Activated CD4-positive, alpha-beta T cell treated with anti-CD3 and anti-CD28 coated beads, Interleukin-2, amount 50 U/mL, for 16 hours (primary cell): ENCODE measurements at places on chromosomes 7 and 10.

- no peak for DNase-seq
Measured at GRCh38 chr7:22123139-22123538, 177.4 kb upstream of the CDCA7L start.

DNA sequence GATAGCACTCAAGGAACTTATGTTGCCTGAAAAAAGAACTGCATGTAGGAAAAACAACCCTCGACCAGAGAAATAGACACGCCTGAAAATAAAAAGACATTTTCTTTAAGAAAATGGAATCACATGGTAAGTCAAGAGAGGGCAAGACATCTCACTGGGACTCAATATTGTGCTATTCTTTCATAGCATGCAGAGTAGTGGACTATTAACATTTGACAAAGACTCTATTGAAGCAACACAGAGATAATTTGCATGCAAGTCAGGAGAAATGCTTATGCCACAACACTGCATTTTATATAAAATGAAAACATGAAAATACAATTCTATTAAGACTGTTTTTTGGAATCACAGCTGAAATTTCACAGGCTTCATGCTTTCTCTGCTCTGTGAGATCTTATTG is 77.9 kb upstream of the RHOBTB1 start:
- DNase-seq: no peak

GRCh38 chr7:66768865-66769832 is 28.6 kb downstream of the RABGEF1 start:
- no peak for DNase-seq

DNA sequence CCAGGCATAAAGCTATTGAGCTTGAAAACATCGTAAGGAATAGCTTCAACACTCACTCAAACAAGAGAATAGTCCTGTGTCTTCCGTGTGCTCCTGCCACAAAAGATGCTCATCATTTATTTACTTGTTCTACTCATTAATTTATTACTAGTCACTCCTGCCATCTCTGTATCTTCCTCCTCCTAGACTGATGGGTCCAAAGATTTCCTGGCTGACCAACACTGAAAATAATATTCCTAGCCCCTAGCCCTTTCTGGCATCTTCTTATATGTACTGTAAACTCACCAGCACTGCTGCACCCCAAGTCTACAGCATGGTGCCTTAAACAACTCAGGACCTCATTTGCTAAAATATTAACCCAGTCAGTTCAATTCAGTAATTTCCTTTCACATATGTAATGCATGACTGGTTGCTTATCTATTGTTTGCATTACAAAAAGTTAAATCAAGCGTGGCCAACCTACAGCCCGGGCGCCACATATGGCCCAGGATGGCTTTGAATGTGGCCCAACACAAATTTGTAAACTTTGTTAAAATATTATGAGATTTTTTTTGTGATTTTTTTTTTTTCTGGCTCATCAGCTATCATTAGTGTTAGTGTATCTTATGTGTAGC is 86.7 kb upstream of the GSDME start:
- DNase-seq: no peak

DNA sequence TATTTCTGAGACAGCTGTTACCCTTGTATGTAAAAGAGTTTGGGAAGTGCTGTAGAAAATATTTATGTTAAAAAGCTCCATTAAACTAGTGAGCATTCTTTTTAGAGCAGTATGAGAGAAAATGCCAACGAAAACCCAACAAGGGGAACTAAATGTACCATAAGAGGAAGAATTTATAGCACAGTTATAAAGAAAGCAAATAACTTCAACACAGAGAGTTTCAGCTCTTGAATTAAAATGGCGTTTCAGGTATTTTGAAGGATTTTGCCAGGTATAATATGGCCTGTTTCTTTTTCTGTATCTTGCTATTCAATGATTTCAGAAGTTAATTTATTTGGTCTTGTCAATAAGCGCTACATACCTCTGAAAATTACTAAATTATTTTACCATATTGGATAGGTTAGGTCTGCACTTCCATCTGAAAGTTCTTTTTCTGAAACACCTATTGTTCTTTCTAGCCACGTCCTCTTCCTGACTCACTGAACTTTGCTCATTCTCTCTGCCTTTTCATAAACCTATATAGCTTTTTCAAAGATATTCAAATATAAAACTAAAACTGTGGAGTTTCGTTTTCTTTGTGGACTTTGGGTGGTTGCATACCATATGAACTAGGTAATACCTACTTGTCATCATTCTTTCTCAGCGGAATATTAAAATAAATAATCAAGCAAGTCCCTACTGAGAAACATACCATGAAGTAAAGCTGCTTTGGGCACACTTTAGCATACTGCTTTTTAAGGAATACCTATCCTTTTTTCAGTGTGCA is 136.1 kb downstream of the SEMA3A start:
- no peak for DNase-seq

- DNase-seq: no peak
Measured at GRCh38 chr10:121615836-121616235, 17.6 kb upstream of the FGFR2 start.

GRCh38 chr10:33410096-33410859 is 75.8 kb upstream of the NRP1 start:
- DNase-seq: no peak

DNA sequence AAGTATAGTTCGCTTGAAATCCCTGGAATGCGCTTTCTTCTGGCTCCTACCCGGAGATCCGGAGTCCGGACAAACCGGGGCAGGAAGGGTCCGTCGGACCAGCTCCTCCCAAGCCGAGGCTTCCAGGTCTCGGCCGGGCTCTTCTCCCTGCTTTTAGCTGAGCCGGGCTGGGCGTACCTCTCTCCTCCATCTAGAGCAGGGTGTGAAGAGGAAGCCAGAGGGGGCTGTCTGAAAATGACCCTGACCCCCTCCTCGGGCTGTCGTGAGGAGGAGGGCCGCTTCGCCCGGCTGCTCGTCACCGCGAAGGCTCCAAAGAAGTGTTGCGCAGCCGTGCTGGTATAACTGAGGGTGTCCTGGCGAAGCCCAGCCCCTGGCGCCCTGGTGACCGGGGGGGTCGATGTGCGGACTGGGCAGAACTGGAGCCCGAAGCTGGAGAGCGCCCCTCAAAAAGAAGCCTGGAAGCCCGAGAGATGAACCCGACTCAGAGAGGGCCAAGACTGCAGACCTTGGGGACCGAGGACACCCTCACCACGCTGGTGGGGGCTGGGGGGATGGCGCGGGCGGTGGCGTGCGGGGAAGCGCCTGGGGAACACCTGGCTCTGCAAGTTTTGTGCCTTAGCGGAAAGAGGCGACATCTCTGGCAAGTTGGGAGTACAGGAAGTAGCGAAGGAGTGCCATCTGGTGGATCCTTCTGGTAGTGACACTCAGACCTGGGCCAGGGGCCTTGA is 5.7 kb downstream of the KAZALD1 start:
- peak; percentile 87 for DNase-seq

DNA sequence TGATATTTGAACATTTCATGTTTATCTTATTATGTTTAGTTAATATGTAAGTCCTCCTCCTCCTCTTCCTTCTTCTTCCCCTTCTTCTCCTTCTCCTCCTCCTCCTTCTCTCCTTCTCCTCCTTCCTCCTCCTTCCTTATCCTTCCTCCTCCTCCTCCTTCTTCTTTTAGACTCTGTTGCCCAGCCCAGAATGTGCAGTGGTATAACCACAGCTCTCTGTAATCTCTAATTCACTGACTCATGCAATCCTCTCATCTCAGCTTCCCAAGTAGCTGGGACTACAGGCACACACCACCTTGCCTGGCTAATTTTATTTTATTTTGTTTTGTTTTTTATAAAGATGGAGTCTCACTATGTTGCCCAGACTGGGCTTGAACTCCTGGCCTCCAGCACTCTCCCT is 83.4 kb upstream of the ODAD2 start:
- no peak for DNase-seq
